ENCODE measurements at places on chromosomes 1 and 21.

GRCh38 chr1:94641990-94642389 lies 100.4 kb upstream of the F3 start:
- no peak for DNase-seq

DNA sequence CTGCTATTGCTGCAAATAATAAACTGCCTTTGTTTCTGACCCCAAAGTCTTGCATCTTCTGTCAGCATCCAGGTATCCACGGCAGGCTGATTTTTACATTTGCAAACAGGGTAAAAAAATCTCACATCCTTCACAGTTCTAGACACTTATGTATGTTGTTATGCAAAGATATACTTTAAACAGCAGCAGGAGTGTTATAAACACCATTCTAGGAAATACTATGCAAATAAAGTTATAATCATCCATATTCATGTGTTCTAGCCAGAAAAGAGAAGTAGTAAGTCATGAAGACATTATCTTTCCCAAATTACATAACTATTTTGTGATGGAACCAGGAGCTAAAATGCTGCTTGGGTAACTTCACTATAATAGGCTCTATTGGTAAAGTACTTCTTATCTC lies 534.2 kb downstream of the LTN1 start:
- no peak for DNase-seq

DNA sequence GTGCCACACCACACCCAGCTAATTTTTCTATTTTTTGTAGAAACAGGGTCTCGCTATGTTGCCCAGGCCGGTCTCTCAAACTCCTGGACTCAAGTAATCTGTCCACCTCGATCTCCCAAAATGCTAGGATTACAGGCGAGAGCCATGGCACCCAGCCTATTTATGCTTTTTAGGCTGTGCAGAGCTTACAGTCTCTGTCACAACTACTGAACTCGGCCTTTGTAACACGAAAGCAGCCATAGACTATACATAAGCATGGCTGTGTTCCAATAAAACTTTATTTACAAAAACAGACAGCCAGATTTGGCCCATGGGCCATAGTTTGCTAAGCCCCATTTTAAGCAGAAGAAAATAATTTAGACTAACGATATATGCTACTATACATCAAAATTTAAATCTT lies 54.4 kb downstream of the NID1 start:
- no peak for DNase-seq

- no peak for DNase-seq
Observed at GRCh38 chr1:204735042-204735441, 49.5 kb upstream of the LRRN2 start.

- no peak for DNase-seq
Observed at GRCh38 chr1:227006226-227006796, 66.2 kb downstream of the COQ8A start.

DNA sequence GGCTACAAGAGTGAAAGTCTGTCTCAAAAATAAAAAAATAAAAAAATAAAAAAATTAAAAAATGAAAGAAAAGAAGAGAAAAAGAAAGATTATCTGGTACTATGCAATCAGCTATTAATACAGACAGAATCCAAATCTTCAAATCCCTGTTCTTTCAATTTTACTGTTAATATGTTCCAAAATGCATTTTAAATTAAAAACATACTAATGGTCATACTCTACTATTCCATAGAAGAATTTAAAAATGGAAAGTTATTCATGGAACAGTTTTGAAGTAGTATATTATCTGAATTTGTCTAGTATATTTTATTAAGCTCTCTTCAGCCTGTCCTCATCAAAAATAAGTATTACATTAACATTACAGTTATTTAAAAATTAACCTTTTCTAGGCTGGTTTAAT lies 430.1 kb downstream of the PTBP2 start:
- no peak for DNase-seq

DNA sequence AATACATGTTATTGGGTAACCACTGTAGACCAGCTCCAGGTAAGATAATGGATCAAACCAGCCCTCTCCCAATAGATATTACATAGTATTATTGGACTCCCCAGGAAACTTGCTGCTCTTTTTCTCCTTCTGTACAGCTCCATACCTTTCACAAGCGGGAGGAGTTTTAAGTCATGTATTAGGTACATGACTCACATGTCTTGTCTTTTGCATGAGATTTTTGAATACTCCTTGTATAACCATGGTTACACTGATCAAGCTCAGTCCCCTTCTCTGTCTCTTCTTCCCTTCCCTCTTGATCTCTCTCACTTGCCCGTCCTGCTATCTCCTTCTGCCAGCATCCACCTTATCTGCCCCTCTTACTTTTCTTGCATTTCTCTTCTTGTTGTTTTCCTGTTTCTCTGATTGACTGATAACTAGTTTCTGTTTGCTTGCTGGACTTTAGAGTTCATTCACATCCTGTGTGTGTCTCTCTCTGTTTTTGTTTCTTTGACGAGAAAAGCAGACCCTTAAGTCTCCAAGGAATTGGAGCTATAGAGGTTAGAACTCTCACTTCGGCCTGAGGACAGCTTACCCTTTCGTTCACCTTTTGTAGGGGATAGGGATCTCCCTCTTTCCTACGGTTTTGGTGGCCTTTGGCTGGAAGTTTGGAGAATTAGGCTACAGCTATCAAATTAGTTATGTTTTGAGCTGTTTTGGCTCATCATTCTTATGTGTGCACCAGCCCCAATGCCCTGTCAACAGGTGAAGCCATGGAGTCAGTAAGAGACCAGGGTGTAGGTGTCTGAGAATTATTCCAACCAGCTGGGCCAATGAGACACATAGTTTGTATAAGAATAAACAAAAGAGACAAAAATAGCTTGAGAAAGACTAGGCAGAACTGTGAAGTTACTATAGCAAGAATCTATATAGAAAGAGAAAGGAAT lies 49.0 kb upstream of the ASB17 start:
- peak; percentile 29 for DNase-seq

- peak; percentile 74 for DNase-seq
Observed at GRCh38 chr1:223712194-223712849, at the start of gene CAPN2. TSS of gene CAPN2 (plus strand) at chr1:223712539. CDS start at chr1:223712641, 102 bp downstream.

DNA sequence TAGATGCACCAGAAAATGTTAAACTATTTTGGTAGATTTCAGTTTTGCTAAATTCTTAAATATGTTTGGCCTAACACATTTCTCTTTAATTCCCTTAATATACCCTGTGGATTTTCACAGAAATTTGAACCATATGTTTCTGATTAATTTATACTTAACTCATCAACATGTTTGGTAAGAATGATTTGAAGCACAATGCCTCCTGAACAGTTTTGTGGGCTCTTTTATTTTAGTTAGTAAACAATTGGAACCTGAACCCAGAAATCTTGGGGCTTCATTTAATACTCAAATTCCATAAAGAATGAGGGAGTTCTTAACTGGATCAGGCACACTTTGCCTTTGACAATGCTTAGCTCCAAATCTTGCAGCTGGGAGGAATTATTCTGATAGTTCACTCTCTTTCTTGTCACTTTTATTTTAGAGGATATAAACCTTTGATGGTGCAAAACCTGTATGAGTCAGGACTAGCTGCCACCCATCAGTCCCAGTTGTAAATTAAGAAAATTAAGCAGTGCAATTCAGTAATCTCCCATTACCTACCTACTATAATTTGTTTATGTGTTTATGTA lies 24.6 kb upstream of the LYPLAL1 start:
- no peak for DNase-seq

- no peak for DNase-seq
Observed at GRCh38 chr1:57831624-57832023, 407.8 kb upstream of the DAB1 start.

GRCh38 chr1:182337736-182338571 lies 53.6 kb downstream of the GLUL start:
- DNase-seq: no peak

DNA sequence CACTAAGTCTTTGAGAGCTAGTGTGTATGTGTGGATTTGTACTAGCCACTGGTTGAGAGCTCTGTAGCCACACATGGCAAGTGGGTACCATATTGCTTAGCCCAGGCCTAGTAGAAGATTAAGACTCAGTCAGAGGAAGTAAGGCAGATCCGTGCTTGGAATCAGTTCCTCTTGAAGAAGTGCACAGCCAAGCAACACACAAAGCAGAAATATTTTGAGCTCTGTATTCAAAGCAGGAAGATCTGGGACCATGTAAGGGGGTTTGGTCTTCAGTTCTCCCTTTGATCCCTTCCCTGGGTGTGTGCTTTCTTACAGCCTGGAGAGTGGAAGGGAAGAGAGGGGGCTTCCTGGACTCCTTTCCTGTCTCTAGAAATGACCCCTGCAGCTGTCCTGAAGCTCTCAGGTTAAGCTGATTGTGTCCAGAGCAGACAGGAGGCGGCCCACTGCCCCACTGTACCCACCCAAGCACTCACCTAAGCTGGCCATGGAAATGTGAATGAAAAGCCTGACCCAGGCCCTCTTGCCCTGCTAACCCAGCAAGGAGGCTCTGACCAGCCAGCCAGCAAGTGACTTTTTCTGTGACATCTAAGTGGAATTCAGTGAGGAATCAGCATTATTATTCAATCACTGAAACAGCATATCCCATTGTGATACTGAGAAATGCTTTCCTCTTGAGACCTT lies 3.6 kb downstream of the ETS2 start:
- DNase-seq: no peak

- DNase-seq: no peak
Observed at GRCh38 chr1:193411714-193412113, 225.3 kb upstream of the B3GALT2 start.
